ENCODE measurements at places on chromosomes 2 and 18.

- DNase-seq: no peak
These were observed 19.5 kb upstream of the PUM2 start for GRCh38 chr2:20370191-20370590.

DNA sequence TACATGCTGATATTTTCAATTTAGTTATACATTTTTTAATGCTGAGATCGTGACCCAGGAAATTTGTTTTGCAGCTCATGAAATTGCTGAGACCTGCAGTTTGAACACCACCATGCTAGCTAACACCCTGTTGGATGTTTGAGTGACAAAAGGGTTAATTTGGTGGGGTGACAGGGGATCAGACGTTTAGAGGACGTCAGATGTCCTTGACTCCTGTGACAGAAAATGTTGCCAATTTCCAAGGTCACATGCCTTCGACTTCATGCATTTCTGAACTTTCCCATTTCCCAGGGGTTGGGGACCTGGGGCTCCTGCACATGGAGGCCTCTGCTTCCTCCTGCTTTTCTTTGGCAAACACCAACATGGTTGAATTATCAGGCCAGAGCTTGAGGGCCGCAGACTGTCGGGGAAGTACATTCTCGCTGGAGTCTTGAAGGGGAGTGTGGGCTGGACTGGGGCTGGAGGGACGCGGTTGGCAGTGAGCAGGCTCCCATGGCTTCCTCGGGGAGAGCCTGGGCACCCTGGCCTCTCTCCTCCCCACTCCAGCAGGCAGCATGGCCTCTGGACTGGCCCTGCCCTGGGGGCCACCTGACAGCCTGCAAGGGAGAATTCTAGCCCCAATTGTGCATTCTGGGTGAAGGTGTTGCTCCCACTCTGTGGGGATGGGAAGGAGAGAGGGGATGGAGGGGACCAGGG lies 73.1 kb downstream of the CTIF start:
- DNase-seq: no peak

- DNase-seq: no peak
These were observed 30.3 kb downstream of the C2orf42 start for GRCh38 chr2:70160545-70160944.

- DNase-seq: no peak
These were observed 97.7 kb upstream of the OTOS start for GRCh38 chr2:240238201-240238600.

Data from stimulated activated CD8-positive, alpha-beta memory T cell treated with anti-CD3 and anti-CD28 coated beads, Interleukin-7, amount 100 ng/mL, for 1 hour (primary cell).